ENCODE measurements at places on chromosomes 2 and 18. TPM values are rescaled to one million over a fixed set of nuclear protein-coding genes. Genes with fewer than 3 reads are reported as not detected.

DNA sequence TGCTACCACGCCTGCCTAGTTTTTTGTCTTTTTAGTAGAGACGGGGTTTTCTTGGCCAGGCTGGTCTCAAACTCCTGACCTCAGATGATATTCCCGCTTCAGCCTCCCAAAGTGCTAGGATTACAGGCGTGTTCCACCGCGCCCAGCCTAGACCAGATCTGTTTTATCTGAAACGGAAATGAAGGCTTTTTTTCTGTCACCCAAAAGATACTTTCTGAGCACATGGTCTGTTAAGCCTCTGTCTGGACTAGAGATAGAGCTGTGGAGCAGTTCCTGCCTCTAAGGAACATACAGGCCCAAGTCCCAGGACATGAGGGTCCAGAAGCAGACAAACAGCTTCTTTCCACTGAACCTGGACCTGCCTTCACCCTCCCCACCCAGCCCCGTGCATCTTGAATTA is 43.6 kb upstream of the PTMA start:
- H3K27ac ChIP-seq, result peak overlapping the region; percentile 51
- no peak overlapping the region for H3K4me3 ChIP-seq
- no peak for DNase-seq
- no peaks in the 10 kb centered on the region for H3K36me3 ChIP-seq
- no peaks in the 10 kb centered on the region for H3K27me3 ChIP-seq

DNA sequence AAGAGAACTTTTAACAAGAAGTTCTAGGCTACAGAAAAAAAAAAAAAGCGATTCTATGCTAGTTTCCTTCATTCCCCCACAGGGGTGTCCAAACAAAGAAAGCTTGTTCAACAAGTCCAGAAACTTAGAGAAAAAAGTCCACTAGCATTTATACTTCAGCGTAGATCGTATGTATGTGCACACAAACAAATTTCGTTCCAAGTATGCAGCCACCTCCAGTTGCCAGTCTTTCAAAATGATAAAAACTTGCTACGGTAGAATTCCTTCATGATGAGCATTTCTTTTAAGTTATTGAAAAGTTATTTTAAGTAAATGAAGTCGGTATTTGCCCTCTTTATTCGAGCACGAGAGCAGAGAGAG is 3.7 kb upstream of the OTX1 start:
- H3K36me3 ChIP-seq, result peaks cover 18% of the 10 kb centered on the region
- DNase-seq, result no peak
- H3K4me1 ChIP-seq, result peaks cover 33% of the 10 kb centered on the region
- H3K4me3 ChIP-seq, result peak overlapping the region; percentile 40
- H3K27ac ChIP-seq, result no peak overlapping the region
- peaks cover 59% of the 10 kb centered on the region for H3K27me3 ChIP-seq

GRCh38 chr2:141692829-141693228 is 438.0 kb downstream of the LRP1B start:
- no peaks in the 10 kb centered on the region for H3K36me3 ChIP-seq
- DNase-seq, result no peak
- H3K4me3 ChIP-seq, result no peak overlapping the region
- H3K27me3 ChIP-seq, result peaks cover 2% of the 10 kb centered on the region

The NAT8 gene
- not detected for total RNA-seq

The TRIM43 gene
- not detected for total RNA-seq

The SCYGR4 gene
- not detected for total RNA-seq

- DNase-seq, result no peak
- H3K4me1 ChIP-seq, result peaks cover 29% of the 10 kb centered on the region
- H3K36me3 ChIP-seq, result no peaks in the 10 kb centered on the region
- H3K27ac ChIP-seq, result peak overlapping the region; percentile 97
Observed at GRCh38 chr2:62412347-62412742, 93.7 kb downstream of the TMEM17 start.

- DNase-seq, result no peak
- no peak overlapping the region for H3K27ac ChIP-seq
- H3K36me3 ChIP-seq, result no peaks in the 10 kb centered on the region
- H3K4me3 ChIP-seq, result no peak overlapping the region
- H3K27me3 ChIP-seq, result no peaks in the 10 kb centered on the region
- no peaks in the 10 kb centered on the region for H3K4me1 ChIP-seq
Observed at GRCh38 chr2:132991471-132992045, 321.6 kb upstream of the LYPD1 start.

DNA sequence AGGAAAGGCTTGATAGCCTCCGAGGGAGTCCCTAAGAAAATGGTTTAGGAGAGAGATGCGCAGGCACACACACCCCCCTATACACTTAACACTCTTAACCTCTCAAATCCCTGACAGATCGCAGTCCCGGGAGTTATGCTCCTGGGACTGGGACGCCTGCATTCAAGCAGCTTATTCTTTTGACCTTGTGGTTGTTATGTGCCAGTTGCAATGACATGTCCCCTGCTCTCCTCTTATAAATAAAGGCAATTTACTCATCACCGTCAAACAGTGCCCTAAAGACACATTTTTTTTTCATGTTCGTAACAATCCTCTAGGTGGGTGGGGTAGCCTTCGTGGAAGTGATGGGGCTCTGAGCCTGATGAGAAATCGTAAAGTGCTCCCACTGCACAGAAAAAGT is 162.2 kb downstream of the LRRC30 start:
- H3K4me3 ChIP-seq, result no peak overlapping the region
- H3K4me1 ChIP-seq, result no peaks in the 10 kb centered on the region
- DNase-seq, result no peak
- peaks cover 30% of the 10 kb centered on the region for H3K27me3 ChIP-seq
- no peak overlapping the region for H3K27ac ChIP-seq

GRCh38 chr2:210459880-210460279 is 16.7 kb downstream of the LANCL1 start:
- no peak for DNase-seq

GRCh38 chr2:233062451-233062850 is 2.3 kb downstream of the INPP5D start:
- no peak overlapping the region for H3K27ac ChIP-seq
- H3K36me3 ChIP-seq, result no peaks in the 10 kb centered on the region
- H3K4me1 ChIP-seq, result peaks cover 9% of the 10 kb centered on the region
- DNase-seq, result no peak
- no peak overlapping the region for H3K4me3 ChIP-seq
- H3K27me3 ChIP-seq, result no peaks in the 10 kb centered on the region

DNA sequence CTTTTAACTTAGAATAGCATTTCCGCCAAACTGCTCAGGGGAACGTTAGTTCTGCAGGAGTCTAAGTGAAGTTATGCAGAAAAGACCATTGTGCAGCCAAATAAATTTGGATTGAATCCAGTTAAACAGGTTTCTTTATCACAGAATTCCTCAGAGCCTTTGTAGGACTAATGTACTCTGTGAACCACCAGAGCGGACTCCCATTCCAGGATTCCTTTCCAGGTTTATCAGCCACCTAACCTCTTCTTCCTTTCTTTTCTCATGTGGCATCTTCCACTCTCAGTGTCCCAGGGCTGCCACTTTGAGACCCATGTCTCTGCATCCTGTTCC is 350.4 kb downstream of the TSN start:
- no peak overlapping the region for H3K27ac ChIP-seq
- H3K4me3 ChIP-seq, result no peak overlapping the region
- H3K4me1 ChIP-seq, result no peaks in the 10 kb centered on the region
- peaks cover 19% of the 10 kb centered on the region for H3K27me3 ChIP-seq
- DNase-seq, result no peak

- no peak for DNase-seq
- no peak overlapping the region for H3K4me3 ChIP-seq
- peaks cover 5% of the 10 kb centered on the region for H3K4me1 ChIP-seq
- H3K27me3 ChIP-seq, result peaks cover 8% of the 10 kb centered on the region
Observed at GRCh38 chr2:84833481-84834150, 47.3 kb downstream of the TRABD2A start.

- no peak for DNase-seq
- H3K4me1 ChIP-seq, result peaks cover 35% of the 10 kb centered on the region
- H3K36me3 ChIP-seq, result no peaks in the 10 kb centered on the region
- H3K27ac ChIP-seq, result no peak overlapping the region
Observed at GRCh38 chr2:145757503-145758246, 1237.8 kb upstream of the ZEB2 start.

DNA sequence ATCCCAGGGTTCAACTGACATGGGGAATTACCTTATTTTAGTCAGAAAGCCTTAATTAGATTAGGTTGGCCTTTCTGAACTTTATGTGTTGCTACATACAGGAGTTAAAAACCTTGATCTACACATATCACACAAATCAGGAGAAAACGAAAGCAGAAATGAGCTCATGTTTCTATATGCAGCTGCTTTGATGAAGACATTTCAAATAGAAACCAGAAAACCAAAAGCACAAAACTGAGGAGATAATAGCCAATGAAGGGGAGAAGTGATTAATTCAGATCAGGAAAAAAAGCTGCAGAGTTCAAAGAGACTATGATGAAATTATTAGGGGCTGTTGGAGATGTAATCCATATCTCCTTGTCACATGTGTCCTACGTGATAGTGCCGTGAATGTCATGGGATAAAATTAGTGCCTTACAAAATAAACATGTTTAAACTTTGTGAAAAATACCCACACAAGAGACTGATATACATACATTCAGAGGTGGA is 255.0 kb downstream of the CAMKMT start:
- H3K27ac ChIP-seq, result no peak overlapping the region
- H3K27me3 ChIP-seq, result no peaks in the 10 kb centered on the region
- H3K4me1 ChIP-seq, result no peaks in the 10 kb centered on the region
- no peak overlapping the region for H3K4me3 ChIP-seq
- H3K36me3 ChIP-seq, result no peaks in the 10 kb centered on the region

DNA sequence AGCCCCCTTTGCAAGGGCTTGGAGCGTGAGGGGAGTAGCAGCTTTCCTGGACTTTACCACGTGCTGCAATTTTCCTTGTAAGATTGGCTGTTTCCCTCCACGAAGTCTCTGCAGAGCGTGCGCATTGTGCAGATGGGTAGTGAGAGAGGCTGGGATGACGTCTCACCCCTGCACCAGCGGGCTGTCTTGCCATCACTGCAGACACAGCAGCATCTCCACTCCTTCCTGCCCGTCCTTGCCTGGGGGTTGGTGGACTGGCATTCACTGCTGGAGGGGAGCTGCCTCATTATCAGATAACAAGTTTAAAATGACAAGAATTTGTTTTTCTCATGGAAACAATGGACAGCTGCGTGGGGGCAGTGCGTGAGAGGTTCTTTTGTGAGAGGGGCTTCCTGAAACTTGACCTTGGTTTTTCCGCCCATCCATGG is 45.3 kb upstream of the HS6ST1 start:
- peaks cover 58% of the 10 kb centered on the region for H3K4me1 ChIP-seq
- peak overlapping the region; percentile 20 for H3K27ac ChIP-seq
- H3K27me3 ChIP-seq, result no peaks in the 10 kb centered on the region
- no peak overlapping the region for H3K4me3 ChIP-seq
- H3K36me3 ChIP-seq, result no peaks in the 10 kb centered on the region
- DNase-seq, result no peak

DNA sequence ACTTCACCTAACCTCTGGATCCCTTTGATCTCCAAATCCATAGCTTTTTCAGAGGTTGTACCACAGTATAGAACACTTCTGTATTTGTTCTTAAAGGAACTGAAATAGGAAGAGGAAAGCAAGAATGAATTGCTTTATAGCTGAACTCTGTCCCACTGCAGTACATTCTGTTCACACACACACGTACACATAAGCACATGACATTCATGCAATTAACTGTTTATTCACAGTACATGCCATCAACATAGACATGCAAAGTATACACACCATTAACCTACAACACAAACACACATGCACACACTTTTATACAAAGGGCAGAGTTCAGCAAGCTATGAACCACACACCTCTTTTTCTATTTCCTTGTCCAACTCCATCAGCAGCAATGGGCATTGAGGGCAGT is 43.2 kb downstream of the MRPL33 start:
- H3K27me3 ChIP-seq, result no peaks in the 10 kb centered on the region
- DNase-seq, result no peak
- H3K27ac ChIP-seq, result no peak overlapping the region
- H3K36me3 ChIP-seq, result no peaks in the 10 kb centered on the region
- H3K4me1 ChIP-seq, result peaks cover 18% of the 10 kb centered on the region

GRCh38 chr2:165698444-165698884 is 95.6 kb downstream of the GALNT3 start:
- H3K27me3 ChIP-seq, result no peaks in the 10 kb centered on the region
- H3K4me1 ChIP-seq, result peaks cover 7% of the 10 kb centered on the region
- no peak overlapping the region for H3K27ac ChIP-seq
- peaks cover 1% of the 10 kb centered on the region for H3K36me3 ChIP-seq
- no peak overlapping the region for H3K4me3 ChIP-seq
- no peak for DNase-seq

- H3K4me1 ChIP-seq, result peaks cover 9% of the 10 kb centered on the region
- H3K36me3 ChIP-seq, result no peaks in the 10 kb centered on the region
- no peak overlapping the region for H3K4me3 ChIP-seq
- H3K27ac ChIP-seq, result no peak overlapping the region
- peaks cover 23% of the 10 kb centered on the region for H3K27me3 ChIP-seq
- no peak for DNase-seq
Observed at GRCh38 chr2:108971661-108972566, 17.1 kb downstream of the EDAR start.

DNA sequence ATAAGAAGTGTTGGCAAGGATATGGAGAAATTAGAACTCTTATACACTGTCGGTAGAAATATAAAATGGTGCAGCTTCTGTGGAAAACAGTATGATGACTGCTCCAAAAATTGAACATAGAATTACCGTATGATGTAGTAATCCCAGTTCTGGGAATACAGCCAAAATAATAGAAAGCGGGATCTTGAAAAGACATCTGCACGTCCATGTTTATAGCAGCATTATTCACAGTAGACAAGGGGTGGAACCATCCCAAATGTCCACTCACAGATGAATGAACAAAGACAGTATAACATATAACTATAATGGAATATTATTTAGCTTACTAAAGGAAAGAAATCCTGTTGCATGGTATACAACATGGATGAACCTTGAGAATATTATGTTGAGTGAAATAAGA is 257.7 kb downstream of the TDRD15 start:
- H3K4me1 ChIP-seq, result no peaks in the 10 kb centered on the region
- H3K27me3 ChIP-seq, result peaks cover 2% of the 10 kb centered on the region
- DNase-seq, result no peak
